Smooth muscle cell of trachea (primary cell): ENCODE measurements at places on chromosomes 5 and 9. TPM values are rescaled to one million over a fixed set of nuclear protein-coding genes. Genes with fewer than 3 reads are reported as not detected.

The LIFR gene
- total RNA-seq: 23.4 and 29.8 TPM in 2 replicates

The LHX2 gene
- total RNA-seq: not detected in 2 replicates

The REEP2 gene
- 8.4 and 25.1 TPM in 2 replicates for total RNA-seq

The SPARC gene
- 525 and 1,480 TPM in 2 replicates for total RNA-seq

The TSLP gene
- total RNA-seq: 5.7 and 6.5 TPM in 2 replicates

The PCDHGA2 gene
- total RNA-seq: 3.3 and 6.6 TPM in 2 replicates

The THOC3 gene
- total RNA-seq: 40.5 and 65.6 TPM in 2 replicates

The IFNA21 gene
- not detected in 2 replicates for total RNA-seq

The BARHL1 gene
- not detected in 2 replicates for total RNA-seq

The NACC2 gene
- total RNA-seq: 19.9 and 30.3 TPM in 2 replicates

The FYB1 gene
- under 0.01 TPM in 2 replicates for total RNA-seq

The SHISAL2B gene
- not detected in 2 replicates for total RNA-seq

The LHX6 gene
- not detected in 2 replicates for total RNA-seq

The FAM221B gene
- not detected in 2 replicates for total RNA-seq

The EHMT1 gene
- 57.0 and 61.7 TPM in 2 replicates for total RNA-seq

The MEIKIN gene
- not detected in 2 replicates for total RNA-seq

The CARTPT gene
- not detected in 2 replicates for total RNA-seq

The OR1L1 gene
- total RNA-seq: not detected in 2 replicates

The CLIC3 gene
- 1.6 and 5.8 TPM in 2 replicates for total RNA-seq

The SYK gene
- not detected in 2 replicates for total RNA-seq
